Activated CD4-positive, alpha-beta T cell treated with anti-CD3 and anti-CD28 coated beads, Interleukin-2, amount 50 U/mL, for 16 hours (primary cell): ENCODE measurements at places on chromosomes 3 and 15.

DNA sequence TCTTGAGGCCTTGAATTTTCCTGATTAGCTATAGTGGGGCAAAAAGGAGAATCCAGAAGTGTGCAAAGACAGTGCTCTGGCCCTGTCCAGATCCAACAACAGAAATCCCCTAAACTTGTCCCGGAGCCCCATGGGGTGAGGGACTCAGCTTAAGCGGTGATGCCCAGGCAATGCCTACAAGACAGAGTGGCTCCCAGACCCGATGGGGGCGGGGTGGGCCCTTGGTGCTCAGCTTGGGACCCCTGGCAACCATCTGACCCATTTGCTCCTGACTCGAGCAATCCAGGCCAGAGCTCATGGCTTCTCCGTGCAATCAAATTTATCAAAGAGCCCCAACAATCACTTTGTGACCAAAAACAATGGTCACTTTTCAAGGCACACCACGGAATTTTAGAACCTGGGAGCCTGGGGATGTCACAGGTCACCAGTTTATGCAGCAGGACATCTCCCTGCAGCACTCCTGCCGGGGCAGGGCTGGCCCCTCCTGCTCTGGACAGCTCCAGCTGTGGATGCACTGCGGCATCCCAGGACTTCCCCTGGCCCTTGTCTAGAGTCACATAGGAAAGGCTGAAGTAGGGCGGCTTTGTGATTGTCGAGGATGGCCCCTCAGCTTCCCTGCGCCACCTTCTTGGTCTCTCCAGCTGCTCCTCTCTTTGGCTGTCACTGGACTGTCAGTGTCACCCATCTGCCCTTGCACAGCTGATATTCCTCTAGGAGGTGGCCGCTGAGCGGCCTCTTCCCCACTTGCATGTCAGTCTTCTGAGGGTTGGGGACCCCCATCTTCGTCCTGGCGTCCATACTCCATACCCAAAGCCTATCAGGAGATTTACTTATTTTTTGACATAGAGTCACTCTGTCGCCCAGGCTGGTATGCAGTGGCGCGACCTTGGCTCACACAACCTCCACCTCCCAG lies 28.4 kb downstream of the RGMA start:
- DNase-seq: no peak

- DNase-seq: peak; percentile 46
Observed at GRCh38 chr3:135895106-135895733, 70.3 kb upstream of the PPP2R3A start.

DNA sequence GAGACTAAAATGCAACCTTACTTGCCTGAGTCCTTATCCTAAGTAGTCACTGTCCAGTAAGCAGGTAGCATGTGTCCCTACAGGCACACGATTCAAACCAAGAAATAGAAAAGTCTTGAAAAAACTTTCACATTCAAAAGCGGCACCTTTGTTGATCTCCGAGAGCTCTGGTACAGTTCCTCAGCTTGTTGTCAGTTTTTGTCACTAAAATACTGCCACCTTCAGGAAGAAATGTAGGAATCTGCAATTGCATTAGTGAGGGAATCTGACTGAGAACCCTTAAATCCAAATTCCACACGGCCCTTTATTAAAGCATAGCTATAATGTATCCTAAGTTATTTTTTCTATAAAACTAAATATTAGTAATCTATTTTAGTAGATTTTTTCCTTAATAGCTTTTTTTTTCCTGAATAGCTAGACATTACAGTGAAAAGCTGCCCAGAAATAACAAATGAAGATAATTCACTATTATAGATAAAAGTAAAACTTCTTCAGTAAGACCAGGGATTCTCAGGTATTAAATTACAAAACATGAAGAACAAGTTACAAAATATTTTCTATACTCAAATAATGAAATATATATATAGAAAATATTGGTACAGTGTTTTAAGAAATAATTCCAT lies 44.0 kb downstream of the CCDC54 start:
- peak; percentile 70 for DNase-seq

GRCh38 chr3:123392871-123393620 lies 55.8 kb downstream of the ADCY5 start:
- no peak for DNase-seq

GRCh38 chr3:278300-279064 lies 81.9 kb downstream of the CHL1 start:
- DNase-seq: no peak

DNA sequence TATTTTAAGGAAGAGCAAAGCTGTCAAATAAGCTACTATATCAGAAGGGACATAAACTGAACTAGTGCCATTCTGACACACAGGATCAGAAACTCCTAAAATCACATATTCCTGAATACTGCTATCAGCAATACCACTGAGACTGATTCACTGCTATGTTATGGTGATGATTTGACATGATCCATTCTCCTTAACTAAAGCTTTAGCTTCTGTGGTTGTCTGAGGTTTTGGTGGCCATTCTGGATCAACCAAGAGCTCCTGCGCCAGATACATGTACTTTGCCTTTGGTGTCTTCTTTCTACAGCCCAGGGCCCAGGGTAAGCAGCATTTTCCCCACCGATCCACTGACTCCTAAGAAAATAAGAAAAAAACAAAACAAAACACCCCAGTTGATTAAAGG lies 6.7 kb upstream of the GP5 start:
- no peak for DNase-seq

DNA sequence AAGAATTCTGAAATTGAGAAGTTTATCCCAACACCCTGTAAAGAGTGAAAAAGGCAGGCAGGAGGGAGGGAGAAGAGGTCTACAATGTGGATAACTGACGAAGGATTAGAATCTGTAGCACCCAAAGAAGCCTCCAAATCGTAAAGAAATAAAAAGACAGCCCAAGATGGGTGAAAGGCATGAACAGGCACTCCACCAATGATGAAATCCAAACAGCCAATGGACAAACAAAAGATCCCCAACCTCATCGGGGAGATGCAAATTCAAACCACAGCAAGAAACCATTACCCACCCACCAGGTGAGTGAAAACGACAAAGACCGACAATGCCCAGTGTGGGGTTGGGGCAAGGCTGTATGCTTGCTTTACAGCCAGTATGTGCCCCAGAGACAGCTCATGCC lies 85.6 kb downstream of the IQSEC1 start:
- DNase-seq: no peak

DNA sequence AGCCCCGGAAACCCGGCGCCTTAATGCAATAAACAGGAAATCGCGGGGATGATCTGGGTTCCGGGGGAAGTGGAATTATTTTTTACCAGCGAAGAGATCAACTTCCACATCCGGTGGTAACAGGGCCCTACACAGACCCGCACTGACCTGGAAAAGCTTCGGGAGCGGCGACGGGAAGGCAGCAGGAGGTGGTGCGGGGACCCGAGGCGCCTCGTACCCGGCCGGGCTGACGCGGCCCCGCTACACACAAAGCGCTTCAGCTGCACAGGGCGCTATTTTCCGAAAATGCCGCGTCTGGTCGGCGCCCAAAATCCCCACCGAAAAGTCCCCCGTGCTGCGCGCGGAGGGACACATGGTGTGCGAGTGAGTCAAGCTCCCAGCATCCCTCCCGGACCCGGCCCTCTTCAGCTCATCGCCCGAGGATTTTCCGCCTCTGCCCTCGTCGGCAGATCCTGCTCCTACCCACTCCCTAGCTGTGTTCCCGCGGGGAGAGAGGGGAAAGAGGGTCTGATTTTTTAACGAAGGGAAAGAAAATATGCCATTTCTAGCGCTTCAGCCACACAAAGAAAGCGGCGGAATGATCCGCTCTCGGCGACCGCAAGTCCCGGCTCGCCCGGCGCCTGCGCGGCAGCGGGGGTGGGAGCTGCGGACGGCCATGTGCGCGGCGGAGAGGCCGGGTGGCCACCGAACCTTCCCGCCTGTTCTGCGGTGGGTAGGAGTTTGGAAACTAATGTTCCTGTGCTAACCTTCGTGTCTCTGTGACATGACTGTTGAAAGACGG lies at the start of gene GABPB1:
Gene GABPB1 (minus strand): TSS at position 361 of the 781 bp plus-strand sequence. CDS start 45,400 bp downstream, outside the sequence.
- DNase-seq: peak; percentile 89

- DNase-seq: peak; percentile 39
Observed at GRCh38 chr3:161423911-161424522, 52.7 kb upstream of the SPTSSB start.
